ENCODE measurements at places on chromosomes 1 and 21. TPM values are rescaled to one million over a fixed set of nuclear protein-coding genes. Genes with fewer than 3 reads are reported as not detected.

The TACSTD2 gene
- 30.7 TPM for total RNA-seq

The FHL3 gene
- 58.7 TPM for total RNA-seq

The E2F2 gene
- 5.6 TPM for total RNA-seq

The LAMC2 gene
- total RNA-seq, result 4.0 TPM

The TEX38 gene
- not detected for total RNA-seq

The LAMB3 gene
- total RNA-seq, result 3.1 TPM
